ENCODE measurements at places on chromosomes 6 and 20.

GRCh38 chr20:46746956-46747526 is 37.6 kb downstream of the SLC2A10 start:
- DNase-seq = no peak

DNA sequence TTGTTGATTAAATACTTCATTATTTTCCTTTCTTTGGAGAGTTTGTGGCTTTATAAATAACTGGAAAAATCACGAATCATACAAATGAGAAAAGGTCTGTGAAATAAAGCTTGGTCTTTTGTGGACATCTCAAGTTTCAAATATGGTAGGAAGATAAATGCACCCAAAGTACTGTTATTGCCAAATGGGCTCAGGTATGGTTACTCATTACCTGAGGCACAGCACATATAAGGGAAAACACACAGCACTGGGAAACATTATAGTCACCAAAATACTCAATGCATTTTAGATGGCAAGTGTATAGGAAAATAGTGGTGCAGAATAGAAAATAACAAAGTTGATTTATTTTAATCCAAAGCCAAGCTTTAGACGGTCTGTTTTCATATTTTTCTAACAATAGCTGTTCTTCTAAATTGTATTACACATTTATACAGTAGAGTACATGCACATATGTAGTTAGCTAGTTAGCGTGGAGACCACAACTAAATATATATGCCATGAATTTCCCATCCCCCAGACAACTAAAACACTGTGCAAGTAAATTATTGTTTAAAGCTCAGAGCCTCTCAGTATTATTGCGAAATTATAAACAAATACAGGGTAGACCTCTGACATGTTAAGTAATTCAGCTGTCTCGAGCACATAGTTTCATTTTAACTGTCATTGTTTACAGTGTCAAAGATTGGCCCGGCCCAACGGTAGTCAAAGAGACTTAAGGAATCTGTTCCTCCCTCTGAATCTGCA is 336.0 kb downstream of the SYNE1 start:
- no peak for DNase-seq

GRCh38 chr20:32234135-32234808 is 26.6 kb downstream of the POFUT1 start:
- no peak for DNase-seq

GRCh38 chr20:35434085-35435005 is 3.7 kb downstream of the GDF5 start:
- DNase-seq = no peak

DNA sequence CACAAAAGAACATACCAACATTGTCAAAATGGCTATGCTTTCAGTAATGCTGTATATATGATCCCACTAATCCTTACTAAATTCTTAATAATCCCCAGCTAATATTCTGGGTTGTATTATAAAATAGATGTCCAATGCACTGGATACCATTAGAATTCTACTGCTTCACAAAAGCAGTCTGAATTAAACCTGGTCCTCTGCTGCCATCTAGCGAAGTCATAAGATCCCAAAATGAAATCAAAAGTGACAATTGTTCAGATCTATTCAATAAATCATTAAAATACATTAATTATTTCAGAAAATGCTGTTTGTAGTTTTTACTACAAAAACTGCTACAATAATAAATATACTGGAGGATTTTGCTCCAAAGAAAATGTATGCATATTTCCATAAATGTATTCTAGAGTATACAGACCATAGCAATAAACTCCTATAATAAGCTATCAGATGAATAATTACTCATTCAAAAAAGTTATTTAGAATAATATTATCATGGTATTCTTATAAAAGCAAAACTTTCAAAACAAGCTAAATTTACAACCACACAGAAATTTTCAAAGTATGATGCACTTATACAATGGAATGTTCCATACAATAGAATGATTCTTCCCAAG is 92.6 kb downstream of the RNGTT start:
- DNase-seq = no peak

- DNase-seq = no peak
These were observed 155.3 kb upstream of the MAFB start for GRCh38 chr20:40844332-40844731.

GRCh38 chr6:53112871-53113270 is 35.8 kb downstream of the GCM1 start:
- DNase-seq = no peak

DNA sequence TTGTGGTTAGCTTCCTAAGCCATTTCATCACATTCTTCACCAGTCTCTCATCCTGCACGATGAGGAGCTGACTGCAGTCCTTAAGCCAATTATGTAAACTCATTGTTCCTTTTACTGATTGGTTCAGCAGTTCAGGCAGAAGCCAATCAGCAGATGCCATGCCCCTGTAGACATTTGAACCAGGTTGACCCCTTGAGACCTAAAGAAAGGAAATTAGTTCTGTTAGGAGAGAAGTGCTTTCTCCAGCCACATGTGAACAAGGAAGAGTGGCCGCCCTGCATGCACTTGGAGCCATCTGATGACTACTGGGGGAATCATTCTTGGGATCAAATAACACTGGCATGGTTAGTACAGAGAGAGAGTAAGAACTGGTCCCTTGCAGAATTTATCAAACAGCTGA is 535.2 kb upstream of the ID4 start:
- DNase-seq = no peak

DNA sequence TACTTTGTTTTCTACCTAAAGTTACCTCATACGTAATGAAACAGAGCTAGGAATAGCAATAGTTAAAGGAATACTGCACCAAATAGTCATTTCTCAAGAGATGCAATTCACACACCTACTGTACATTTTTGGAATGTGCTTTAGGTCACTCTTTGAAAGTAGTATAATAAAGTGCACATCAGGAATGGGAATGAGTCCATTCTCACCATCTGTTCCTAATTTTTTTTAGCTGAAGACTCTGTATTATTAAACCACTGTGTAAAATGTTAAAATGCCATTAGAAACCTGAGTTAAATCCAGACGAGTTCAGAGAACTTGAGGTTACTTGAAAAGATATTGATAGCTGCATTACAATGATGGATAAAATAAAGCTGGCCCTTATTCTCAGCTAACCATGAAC is 51.9 kb upstream of the EPHA7 start:
- no peak for DNase-seq

DNA sequence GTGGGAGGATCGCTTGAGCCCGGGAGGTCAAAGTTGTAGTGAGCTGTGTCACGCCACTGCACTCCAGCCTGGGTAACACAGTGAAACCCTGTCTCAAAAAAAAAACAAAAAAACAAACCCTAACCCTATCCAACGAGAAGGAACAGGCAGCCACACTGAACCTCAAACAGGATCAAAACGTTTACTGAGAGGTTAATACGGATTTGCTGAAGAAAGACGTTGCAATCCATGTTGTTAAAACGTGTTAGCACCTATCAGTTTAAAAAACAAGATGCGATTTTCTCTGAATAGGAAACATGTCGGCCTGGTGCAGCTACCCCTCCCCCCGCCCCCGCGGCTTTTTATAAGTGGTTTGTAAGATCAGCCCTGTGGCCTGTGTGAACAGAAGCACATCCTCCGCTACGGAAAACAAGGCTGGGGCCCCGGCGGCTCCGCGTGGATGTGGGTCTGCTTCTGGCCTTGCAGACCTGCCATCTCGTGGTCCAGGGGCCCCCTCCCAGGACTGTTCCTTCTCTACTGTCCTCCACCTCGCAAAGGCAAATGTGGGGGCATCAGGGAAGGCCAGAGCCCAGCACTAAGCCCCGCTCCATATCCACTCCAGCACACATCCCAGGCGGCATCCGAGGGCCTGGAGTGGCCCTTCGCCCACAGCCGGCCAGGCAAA is 11.4 kb downstream of the SLC2A4RG start:
- no peak for DNase-seq

- no peak for DNase-seq
These were observed 64.3 kb upstream of the BTBD3 start for GRCh38 chr20:11853359-11853758.

- DNase-seq = no peak
These were observed 27.6 kb downstream of the HCK start for GRCh38 chr20:32079655-32080109.

DNA sequence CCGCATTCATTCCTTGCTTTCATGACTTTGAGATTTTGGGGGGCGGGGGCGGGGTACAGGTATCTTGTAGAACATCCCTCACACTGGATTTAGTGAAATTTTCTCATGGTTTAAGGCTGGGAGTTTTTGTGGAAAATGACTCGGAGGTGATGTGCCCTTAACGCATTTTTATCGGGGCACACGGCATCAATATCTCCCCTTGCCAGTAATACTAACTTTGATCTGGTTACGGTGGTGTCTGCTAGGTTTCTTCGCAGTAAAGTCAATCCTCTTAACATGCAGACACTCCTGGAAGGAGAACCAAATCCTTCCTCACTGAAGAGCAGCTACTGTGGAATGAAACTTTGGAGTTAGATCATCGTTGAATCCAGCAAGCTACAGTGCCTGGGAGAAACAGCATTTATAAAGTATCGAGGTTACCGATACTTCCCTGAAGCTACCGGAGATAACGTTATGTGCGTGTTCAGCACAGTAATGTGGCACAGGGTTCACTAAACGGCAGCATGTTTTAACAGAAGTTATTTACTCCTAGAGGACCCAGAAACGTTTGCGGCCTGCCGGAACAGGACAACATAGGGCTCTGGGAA is 1.2 kb upstream of the DYNLRB1 start:
- DNase-seq = no peak

DNA sequence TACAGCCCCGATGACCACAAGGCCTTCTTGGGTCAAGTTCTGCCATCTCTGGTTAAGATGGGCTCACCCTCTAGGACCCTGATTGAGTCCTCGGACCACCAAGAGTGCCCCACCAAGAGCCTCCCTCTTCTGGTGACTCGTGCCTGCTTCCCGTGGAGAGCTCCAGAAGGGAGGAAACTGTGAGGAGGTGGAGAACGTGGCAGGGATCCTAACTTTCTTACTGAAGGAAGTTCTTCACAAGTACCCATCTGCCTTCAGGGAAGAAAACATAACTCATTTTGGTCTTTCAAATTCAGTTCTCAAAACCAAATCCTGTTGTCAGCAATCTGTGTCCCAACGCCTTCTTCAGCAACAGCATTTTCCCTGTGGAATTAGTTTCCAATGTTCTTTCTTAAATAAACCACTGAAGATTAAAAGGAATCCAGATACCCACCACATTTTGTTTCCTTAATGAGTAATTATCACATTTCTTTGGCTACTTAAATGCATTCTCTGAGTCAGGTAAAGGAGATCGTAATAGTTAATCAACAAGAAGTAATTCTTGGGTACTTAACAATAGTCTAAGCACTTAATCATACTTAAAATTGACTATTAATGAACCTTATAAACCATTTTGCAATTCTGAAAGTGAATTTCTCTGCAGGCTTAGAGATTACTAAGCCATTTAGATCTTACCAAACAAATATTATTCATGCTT is 185.8 kb upstream of the SGK1 start:
- DNase-seq = no peak

DNA sequence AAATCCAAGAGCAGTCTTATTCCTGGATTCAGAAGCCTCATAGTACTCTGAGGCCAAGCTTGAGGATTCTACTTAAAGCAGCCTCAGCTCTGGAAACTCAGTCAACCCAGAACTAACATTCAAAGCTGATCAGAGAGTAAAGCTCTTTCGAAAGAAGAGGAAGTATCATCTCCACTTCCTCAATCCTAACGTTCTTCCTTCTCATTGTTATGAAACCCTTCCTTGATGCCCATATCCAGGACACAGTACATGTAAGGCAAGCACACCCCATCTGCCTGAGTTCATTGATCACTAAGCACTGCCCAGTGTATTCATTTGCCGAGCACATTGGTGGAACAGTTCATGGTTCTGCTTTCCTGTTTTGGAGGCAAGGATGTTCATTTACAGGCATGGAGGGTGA is at the start of gene IPCEF1:
Gene IPCEF1 (minus strand): TSS at position 114 of the 400 bp plus-strand sequence. CDS start 90,856 bp downstream, outside the sequence.
- no peak for DNase-seq

- DNase-seq = no peak
These were observed 18.0 kb upstream of the PACSIN1 start for GRCh38 chr6:34447910-34448309.

GRCh38 chr6:5271926-5272325 is 10.6 kb downstream of the FARS2 start:
- no peak for DNase-seq

- no peak for DNase-seq
These were observed 92.1 kb upstream of the SPTLC3 start for GRCh38 chr20:12916699-12917098.

DNA sequence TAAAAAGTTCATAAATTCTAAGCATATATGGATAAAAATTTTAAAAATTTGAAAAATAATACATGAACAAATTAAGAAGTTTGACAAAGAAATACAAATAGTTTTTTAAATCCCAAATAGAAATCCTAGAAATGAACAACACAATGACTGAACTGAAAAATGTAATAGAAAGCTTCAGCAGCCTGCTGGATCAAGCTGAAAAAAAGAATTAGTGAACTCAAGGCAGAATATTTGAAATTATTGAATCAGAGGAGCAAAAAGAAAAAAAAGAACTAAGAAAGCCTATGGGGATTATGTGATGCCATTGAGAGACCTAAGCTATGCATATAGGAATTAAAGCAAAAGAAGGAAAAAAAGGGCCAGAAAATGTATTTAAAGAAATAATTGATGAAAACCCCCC is 39.9 kb upstream of the TFB1M start:
- no peak for DNase-seq

Measured in H54 (cell line).